ENCODE measurements at places on chromosomes 3 and 15. TPM values are rescaled to one million over a fixed set of nuclear protein-coding genes. Genes with fewer than 3 reads are reported as not detected.
A peak's percentile ranks its signal among the peaks of the same experiment; 100 is the strongest.

- peaks cover 17% of the 10 kb centered on the region for H3K36me3 ChIP-seq
- H3K4me3 ChIP-seq = no peak overlapping the region
- no peaks in the 10 kb centered on the region for H3K4me1 ChIP-seq
- no peak for DNase-seq
- H3K27ac ChIP-seq = no peak overlapping the region
- no peaks in the 10 kb centered on the region for H3K27me3 ChIP-seq
Measured at GRCh38 chr15:101641894-101642293, 10.3 kb downstream of the TM2D3 start.

DNA sequence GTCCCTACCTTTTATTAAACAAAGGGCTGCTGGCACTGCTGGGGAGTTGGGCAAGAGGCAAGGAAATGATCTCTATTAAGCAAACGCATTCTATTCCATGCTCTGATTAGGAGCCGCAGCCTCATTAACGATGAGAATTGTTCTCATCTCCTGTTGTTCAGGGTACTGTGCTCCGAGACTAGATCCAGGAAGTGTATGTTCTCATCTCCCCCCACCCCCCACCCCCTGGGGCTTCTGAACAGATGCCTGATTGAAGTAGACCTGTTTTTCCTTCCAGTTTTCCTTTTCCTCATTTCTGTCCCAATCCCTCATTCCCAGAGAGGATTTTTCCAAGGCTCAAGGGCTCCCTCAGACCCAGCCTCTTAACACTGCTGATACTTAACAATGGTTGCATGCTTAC lies 81.6 kb upstream of the FEZF2 start:
- H3K27me3 ChIP-seq = no peaks in the 10 kb centered on the region
- no peaks in the 10 kb centered on the region for H3K36me3 ChIP-seq
- H3K27ac ChIP-seq = no peak overlapping the region
- H3K4me1 ChIP-seq = no peaks in the 10 kb centered on the region
- H3K4me3 ChIP-seq = no peak overlapping the region
- DNase-seq = no peak

GRCh38 chr15:41860049-41860828 lies 21.6 kb downstream of the PLA2G4B start:
- no peaks in the 10 kb centered on the region for H3K27me3 ChIP-seq
- DNase-seq = no peak
- H3K27ac ChIP-seq = no peak overlapping the region
- H3K4me1 ChIP-seq = no peaks in the 10 kb centered on the region
- H3K4me3 ChIP-seq = no peak overlapping the region

DNA sequence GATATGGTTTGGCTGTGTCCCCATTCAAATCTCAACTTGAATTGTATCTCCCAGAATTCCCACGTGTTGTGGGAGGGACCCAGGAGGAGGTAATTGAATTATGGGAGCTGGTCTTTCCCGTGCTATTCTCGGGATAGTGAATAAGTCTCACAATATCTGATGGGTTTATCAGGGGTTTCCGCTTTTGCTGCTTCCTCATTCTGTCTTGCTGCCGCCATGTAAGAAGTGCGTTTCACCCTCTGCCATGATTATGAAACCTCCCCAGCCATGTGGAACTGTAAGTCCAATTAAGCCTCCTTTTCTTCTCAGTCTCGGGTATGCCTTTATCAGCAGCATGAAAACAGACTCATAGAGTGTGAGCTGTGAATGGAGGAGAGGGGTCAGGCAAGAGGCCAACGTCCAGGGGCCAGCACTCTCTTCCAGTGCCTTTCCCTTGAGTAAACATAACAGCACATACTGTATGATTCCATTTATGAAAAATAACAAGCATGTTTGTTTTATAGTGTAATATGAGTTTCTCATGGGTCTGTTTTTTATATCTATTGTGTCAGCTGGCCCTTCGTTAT lies 16.3 kb upstream of the LCTL start:
- H3K4me1 ChIP-seq = no peaks in the 10 kb centered on the region
- no peak for DNase-seq
- H3K4me3 ChIP-seq = no peak overlapping the region
- H3K36me3 ChIP-seq = no peaks in the 10 kb centered on the region
- no peaks in the 10 kb centered on the region for H3K27me3 ChIP-seq

DNA sequence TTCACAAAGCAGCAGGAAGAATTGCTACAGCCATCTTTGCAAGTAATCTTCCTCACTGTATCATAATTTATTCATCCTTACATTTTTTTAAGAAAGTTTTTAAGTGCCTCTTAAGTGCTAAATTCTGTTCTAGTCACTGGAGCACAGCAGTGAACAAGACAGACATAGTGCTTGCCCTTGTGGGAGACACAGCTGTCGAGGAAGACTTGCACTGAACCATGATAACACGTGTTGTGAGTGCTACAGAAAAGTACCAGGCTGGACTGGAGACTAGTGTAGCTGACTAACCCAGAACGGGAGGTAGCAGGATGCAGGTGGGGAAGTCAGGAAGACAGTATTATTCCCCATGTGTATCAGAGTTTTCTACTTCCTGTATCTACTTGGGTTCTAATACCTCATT lies 300.6 kb downstream of the TBL1XR1 start:
- H3K27ac ChIP-seq = no peak overlapping the region
- no peak for DNase-seq
- H3K27me3 ChIP-seq = no peaks in the 10 kb centered on the region
- H3K4me1 ChIP-seq = no peaks in the 10 kb centered on the region

- no peaks in the 10 kb centered on the region for H3K4me1 ChIP-seq
- no peak for DNase-seq
- no peak overlapping the region for H3K27ac ChIP-seq
- H3K4me3 ChIP-seq = no peak overlapping the region
Measured at GRCh38 chr3:44318891-44319311, 19.7 kb upstream of the TCAIM start.

The ZNF80 gene
- total RNA-seq = 0.15 TPM

DNA sequence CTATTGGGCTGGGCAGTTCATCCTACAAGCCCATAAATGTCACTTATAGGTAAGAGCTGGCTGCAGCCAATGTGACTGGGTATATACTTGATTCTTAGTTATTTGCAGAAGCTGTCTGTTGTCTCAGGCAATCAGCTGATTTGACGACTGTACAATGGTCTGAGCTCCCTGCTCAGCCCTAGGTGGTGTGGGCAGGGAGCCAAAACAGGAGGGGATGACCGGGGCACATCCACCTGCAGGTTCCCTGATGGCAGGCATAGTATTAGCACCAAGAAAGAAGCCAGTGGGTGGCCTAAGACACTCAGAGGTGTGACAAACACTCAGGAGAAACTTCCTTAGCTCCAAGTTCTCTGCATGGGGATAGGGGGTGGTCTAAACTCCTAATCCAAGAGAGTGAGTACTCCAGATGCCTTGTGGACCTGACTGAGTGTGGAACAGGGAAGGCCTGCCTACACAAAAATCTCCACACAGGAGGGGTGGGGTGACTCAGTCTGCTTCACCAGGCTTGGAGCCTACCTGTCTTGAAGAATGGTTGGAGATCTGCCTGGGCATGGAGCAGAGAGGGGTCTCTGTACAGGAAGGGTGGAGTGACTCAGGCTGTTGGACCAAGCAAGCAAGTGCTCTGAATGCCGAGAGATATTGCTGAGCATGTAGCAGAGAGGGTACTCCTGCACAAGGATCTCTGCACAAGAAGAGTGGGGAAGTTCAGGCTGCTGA lies 690.4 kb upstream of the NAALADL2 start:
- H3K36me3 ChIP-seq = no peaks in the 10 kb centered on the region
- H3K27me3 ChIP-seq = no peaks in the 10 kb centered on the region
- no peak for DNase-seq
- no peak overlapping the region for H3K4me3 ChIP-seq
- H3K27ac ChIP-seq = no peak overlapping the region
- no peaks in the 10 kb centered on the region for H3K4me1 ChIP-seq

The SLC28A1 gene
- 2.0 TPM for total RNA-seq

GRCh38 chr3:52372822-52373504 lies 56.8 kb downstream of the DNAH1 start:
- H3K4me1 ChIP-seq = no peaks in the 10 kb centered on the region
- H3K27ac ChIP-seq = no peak overlapping the region
- no peaks in the 10 kb centered on the region for H3K27me3 ChIP-seq
- no peaks in the 10 kb centered on the region for H3K36me3 ChIP-seq
- no peak overlapping the region for H3K4me3 ChIP-seq
- DNase-seq = peak; percentile 61

DNA sequence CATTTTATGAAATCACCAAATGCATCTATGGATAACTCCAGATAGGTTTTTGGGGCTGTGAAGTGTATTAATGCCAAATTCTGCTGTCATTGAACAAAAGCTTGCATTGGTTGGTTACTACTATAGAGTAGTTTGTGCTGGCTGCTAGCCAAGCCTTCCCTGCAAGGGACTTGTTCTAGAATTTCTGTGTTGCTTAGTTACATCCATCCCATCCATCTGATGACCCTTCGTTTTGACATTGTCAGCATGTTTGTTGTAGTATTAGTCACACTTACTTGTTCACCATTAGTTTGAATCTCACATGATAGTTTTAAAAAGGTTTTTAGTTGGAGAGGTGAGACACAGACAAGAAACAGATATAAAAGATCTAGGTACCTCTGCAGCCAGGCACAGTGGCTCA lies 7.0 kb upstream of the NIPA2 start:
- H3K4me3 ChIP-seq = no peak overlapping the region
- H3K36me3 ChIP-seq = peaks cover 2% of the 10 kb centered on the region
- no peaks in the 10 kb centered on the region for H3K4me1 ChIP-seq
- DNase-seq = no peak

GRCh38 chr3:126461450-126462070 lies 14.1 kb downstream of the ZXDC start:
- no peaks in the 10 kb centered on the region for H3K4me1 ChIP-seq
- no peak overlapping the region for H3K4me3 ChIP-seq
- H3K27ac ChIP-seq = no peak overlapping the region
- no peak for DNase-seq

- H3K27ac ChIP-seq = no peak overlapping the region
- no peak overlapping the region for H3K4me3 ChIP-seq
- DNase-seq = no peak
- H3K4me1 ChIP-seq = no peaks in the 10 kb centered on the region
- H3K27me3 ChIP-seq = no peaks in the 10 kb centered on the region
- H3K36me3 ChIP-seq = no peaks in the 10 kb centered on the region
Measured at GRCh38 chr15:46077220-46077619, 442.4 kb downstream of the SQOR start.

DNA sequence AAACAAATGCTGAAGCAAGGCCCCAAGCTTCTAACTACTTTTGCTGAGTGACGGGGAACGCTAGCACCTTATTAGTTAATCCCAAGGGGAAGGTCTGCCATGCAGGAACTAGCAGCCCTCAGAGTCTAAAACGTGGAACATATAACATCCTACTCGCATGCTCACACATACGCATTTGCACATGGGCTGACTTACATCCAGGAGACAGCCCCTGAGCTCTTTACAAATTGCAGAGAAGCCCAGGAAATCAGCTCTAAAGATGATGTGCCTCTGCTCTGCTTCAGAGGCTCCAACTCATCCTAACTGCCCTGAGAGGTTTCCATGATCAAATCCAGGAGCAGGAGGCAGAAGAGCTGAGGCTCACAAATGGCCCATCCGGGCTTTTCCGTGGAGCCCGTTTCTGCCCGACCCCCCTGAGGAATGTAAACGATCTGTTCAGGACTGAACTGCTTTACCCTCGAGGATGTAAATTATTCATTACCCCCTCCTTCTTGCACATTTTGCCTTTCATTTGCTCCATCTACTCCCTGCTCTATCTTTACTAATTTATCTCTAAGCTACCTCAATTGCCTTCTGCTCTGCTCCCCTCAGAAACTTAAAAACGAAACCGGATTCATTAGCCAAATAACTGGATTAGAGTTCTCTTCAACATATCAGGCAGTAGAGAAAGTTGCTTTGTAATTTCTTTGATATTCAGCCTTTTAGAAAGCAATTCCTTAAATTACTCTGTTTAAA lies 141.9 kb upstream of the CCDC54 start:
- no peaks in the 10 kb centered on the region for H3K4me1 ChIP-seq
- H3K27me3 ChIP-seq = no peaks in the 10 kb centered on the region
- H3K27ac ChIP-seq = no peak overlapping the region
- DNase-seq = no peak

- H3K4me1 ChIP-seq = no peaks in the 10 kb centered on the region
- H3K27me3 ChIP-seq = no peaks in the 10 kb centered on the region
- H3K4me3 ChIP-seq = no peak overlapping the region
- no peak for DNase-seq
- H3K36me3 ChIP-seq = no peaks in the 10 kb centered on the region
Measured at GRCh38 chr3:135528413-135529015, 437.0 kb upstream of the PPP2R3A start.

The ACTRT3 gene
- 2.1 TPM for total RNA-seq

The FHIT gene
- 4.9 TPM for total RNA-seq

DNA sequence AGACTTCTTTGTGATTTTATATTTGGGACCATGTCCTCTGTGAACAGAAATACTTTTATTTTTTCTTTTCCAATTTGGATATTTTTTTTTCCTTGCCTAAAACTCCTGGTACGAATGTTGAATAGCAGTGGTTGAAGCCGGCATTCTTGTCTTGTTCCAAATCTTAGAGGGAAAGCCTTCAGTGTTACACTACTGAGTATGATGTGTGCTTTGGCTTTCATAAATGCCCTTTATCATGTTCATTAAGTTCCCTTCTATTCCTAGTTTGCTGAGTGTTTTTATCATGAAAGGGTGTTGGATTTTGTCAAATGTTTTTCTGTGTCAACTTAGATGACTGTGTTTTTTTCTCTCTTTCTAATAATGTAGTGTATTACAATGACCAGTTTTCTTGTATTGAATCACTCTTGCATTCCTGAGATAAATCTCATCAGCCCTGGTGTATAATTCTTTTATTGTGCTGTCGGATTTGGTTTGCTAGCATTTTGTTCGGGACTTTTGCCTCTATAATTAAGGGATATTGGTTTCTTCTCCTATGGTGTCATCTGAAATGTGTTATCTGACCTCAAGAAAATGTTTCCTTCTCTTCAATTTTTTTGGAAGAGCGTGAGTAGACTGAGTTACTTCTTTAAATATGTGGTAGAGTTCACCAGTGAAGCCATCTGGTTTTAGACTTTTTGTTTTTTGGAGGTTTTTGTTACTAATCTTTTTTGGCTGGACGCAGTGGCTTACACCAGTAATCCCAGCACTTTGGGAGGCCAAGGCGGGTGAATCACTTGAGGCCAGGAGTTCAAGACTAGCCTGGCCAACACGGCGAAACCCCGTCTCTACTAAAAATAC lies 33.3 kb downstream of the MAP1A start:
- no peak overlapping the region for H3K27ac ChIP-seq
- H3K27me3 ChIP-seq = no peaks in the 10 kb centered on the region
- peak; percentile 66 for DNase-seq
- H3K4me3 ChIP-seq = no peak overlapping the region
- H3K4me1 ChIP-seq = no peaks in the 10 kb centered on the region
- no peaks in the 10 kb centered on the region for H3K36me3 ChIP-seq

DNA sequence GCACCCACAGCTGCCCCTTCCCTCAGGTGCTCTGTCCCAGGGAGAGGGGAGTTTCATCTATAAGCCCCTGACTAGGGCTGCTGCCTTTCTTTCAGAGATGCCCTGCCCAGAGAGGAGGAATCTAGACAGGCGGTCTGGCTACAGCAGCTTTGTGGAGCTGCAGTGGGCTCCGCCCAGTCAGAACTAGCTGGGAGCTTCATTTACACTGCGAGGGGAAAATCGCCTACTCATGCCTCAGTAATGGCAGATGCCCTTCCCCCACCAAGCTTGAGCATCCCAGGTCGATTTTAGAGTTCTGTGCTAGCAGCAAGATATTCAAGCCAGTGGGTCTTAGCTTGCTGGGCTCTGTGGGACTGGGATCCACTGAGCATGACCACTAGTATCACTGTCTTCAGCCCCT lies 181.2 kb upstream of the RARB start:
- no peak overlapping the region for H3K4me3 ChIP-seq
- no peaks in the 10 kb centered on the region for H3K4me1 ChIP-seq
- no peak for DNase-seq
- no peak overlapping the region for H3K27ac ChIP-seq
- no peaks in the 10 kb centered on the region for H3K27me3 ChIP-seq

Measured in aorta (tissue), 5 donors.